Activated CD4-positive, CD25-positive, alpha-beta regulatory T cell treated with anti-CD3 and anti-CD28 coated beads, Interleukin-2, amount 50 U/mL, for 24 hours (primary cell): ENCODE measurements at places on chromosomes 5 and 9.

DNA sequence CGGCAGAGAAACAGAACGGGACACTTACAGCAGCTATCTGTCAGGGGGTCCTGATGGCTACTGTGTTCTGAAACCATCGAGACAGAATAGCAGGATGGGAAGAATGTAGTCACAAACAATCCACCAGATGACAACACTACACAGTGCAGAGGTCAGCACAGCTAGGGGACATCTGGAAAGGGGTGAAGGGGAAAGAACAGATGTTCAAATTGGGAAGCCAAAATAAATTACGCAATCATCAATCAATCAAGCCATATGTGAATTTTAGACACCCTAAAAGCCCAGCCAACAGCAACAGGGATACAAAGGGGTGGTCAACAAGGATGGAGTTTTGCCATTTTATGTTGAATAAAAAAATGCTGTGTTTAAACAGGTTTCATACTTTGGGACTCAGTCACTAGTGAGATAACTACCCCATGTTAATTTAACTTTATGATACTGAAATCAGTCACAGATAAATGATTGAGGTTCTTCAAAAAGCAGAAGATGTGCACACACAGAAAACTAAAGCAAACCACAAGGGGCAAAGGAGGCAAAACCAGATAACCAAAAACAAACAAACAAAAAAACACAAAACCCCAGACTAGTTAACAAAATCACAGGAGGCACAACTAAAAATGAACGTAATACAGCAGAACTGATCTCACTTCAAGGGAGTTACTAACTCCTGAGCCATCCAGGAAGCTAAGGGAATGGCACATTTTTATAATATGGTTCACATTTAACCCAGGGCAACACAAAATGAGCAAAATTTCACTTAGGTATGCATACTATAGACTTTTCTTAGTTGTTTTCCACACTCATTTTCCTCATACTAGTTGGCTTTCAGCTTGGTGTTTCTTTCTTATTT, 65.9 kb downstream of the HABP4 start:
- no peak for ATAC-seq

GRCh38 chr5:125410537-125411070, 664.2 kb upstream of the ZNF608 start:
- ATAC-seq = no peak

GRCh38 chr5:67187006-67187715, 9.4 kb downstream of the CD180 start:
- ATAC-seq = peak; percentile 43

GRCh38 chr5:32754284-32754683, 43.2 kb downstream of the NPR3 start:
- no peak for ATAC-seq

GRCh38 chr9:95736370-95736769, 139.1 kb upstream of the ERCC6L2 start:
- no peak for ATAC-seq

DNA sequence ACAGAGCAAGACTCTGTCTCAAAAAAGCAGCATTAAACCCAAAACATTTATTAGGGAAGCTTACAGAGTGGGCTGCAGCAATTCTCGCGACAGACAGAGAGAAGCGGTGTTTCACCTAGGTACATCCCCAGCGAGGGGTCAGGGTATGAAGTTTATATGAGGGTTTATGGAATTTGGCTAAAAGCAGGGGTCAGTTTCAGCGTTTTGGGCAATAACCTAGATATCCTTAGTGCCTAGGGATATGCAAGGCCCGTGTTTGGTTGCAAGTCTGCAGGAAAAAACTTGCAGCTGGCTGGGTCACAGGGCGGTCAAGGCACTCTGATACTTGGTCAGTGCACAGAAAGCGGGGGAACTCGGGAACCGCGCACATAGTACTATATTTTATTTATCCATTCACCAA, 649 bp upstream of the GLE1 start:
- ATAC-seq = no peak

DNA sequence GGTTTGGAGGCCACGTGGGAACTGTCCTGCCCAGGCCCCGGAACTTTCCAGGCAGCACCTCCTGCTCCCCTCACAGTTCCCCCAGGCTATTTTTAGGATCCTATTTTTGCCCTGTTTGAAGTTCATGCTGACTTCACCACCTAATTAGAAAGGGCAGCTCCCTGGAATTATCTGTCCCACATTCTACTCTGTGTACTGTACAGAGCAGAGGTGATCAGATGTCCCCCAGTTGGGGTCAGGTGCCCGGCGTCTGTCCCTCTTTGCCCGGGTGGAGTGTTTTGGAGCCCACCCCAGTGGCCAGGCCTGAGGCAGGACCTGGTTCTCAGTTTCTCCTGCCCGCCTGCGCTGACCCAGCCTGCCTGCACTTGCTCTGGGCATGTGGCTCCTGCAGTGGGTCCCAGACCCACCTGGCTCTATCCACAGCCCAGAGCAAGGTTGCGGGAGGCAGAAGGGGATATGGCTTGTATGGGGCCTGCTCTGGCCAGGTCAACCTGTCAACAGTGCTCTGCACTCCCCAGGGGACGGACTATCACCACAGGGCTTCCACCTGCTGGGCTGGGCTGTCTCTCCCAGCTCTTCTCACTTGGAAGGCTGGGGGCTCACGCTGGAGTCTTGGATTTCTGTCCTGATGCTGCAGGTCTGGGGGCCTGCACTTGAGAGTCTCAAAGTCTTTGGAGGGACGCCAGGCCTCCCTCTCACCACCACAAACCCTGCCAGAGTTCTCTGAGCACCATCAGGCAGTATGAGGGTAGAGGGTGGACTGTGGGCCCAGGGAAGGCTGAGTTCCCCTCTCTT, 268.3 kb downstream of the GADD45G start:
- no peak for ATAC-seq

- ATAC-seq = no peak
Observed at GRCh38 chr9:120351106-120351505, 228.9 kb downstream of the CDK5RAP2 start.

DNA sequence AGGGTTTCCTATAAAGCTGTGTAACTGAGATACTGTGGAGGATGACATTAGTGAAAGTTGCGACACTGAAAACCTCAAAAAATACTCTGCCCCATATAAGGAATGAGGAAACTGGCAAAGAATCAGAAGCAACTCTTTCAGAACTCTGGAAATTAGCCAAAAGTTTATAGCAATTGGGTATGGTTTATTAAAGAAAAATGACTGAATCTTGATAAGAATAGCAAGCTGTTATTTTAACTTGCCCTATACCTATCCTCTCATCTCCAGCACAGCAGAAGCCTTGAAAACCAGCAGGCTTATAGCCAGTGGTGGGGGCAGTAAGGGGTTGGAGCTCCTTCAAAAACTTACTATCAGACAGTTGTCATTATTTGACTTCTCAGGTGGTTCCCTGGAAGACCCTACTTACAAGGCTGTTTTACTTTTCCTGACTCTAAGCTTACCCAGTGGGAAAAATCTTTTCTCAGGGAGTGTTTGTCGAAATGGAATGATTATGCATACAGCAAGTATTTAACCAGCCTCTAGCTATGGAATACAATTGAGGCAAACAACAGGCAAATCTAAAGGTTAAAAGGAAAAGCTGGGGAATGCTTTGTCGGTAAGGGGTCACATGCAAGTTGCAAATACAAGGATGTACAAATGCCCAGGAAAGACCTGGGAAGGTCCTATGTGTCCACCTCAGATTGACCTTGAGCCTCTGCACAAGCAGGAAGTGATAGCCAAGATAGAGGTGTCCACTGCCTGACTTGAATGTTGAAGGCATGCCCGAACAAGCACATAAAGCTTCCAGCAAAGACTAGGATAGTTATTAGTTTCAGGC, 21.0 kb upstream of the FAM151B start:
- no peak for ATAC-seq

DNA sequence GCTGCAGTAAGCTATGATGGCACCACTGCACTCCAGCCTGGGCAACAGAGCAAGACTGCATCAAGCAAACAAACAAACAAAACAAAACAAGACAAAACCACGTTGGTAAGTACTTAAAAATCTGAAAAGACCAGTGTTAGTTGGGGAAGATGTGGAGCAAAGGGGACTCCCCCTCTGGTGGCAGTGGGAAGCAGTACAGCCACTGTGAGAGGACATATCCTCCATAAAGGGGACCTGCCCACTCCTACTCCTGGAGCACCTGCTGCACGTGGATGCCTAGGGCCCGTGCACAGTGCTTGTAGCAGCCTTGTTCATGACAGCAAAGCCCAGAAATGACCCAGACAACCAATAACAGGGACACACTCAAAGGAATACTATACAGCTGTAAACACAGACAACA, 17.0 kb upstream of the IPPK start:
- ATAC-seq = no peak

GRCh38 chr5:36778336-36778735, 98.2 kb upstream of the NIPBL start:
- no peak for ATAC-seq

- ATAC-seq = no peak
Observed at GRCh38 chr9:70020991-70021571, 22.6 kb upstream of the MAMDC2 start.

- no peak for ATAC-seq
Observed at GRCh38 chr9:90142580-90142979, 500.0 kb downstream of the DIRAS2 start.

- ATAC-seq = no peak
Observed at GRCh38 chr9:124813041-124813440, 36.1 kb downstream of the OLFML2A start.

DNA sequence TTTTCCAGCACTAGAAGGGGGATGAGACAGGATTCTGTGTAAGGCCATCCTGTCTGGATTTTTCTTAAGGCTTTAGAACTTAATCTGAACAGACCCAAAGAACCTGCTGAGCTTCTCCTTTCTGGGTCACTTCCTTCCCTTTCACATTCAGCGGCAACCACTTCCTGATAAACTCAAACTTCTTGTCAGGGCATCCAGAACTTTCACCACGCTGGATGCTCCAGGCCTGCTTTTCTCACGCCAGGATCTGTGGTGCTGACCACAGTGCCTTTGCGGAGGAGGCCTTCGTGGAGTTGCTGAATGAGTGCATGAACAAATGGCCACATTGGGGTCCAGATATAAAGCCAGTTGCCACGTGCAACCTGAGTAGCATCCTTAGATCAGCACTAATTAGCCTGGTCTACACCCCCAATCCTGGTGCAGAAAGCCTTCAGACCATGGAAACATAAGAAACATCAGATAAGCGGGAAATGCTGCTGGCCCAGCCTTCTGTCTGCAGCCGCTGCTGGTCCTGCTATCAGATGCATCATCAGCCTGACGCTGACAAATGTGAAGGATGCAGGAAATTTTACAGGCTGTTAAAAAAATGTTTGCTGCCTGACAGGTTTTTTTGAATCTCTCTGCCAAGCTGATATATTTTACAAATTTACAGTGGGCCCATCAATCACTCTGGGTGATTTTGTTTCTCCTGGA, 75.3 kb upstream of the BARHL1 start:
- ATAC-seq = no peak

DNA sequence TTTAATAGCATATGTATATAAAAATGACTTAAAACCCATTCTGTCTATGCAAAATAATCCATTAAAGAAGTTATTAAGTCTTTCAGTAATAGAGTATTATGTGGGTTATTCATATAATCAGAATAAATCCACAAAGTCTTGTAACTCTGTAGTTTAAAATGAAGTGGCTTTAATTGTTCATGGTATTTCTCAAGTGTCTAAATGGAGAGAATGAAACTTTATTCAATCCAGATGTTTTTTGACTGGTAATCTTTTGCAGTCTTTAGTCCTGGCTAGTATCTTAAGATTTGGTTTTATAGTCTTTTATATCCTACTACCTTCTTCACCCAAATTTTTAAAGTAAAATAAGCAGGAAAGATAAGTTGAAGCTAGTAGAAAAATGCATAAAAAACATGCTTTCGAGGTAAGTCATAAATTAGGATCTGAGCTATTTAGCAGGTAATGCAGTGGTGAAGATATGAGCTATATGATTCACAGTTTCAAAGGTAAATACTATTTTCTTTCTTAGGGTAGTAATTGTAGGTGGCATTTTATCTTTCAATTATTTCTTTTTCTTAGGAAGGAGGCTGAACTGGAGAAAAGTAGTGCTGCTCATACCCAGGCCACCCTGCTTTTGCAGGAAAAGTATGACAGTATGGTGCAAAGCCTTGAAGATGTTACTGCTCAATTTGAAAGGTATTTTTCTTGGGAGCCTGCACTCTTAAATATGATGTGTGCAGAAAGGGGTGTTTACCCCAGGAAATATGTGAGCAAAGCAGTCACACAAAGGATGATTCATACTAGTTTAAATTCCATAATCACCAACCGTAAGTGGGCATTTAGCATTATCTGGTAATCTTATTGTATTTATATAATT, 17.9 kb downstream of the HMMR start:
- ATAC-seq = no peak
